ENCODE measurements at places on chromosomes 16 and 17.

- DNase-seq = no peak
Measured at GRCh38 chr16:21222495-21223337, 10.8 kb upstream of the ANKS4B start.

DNA sequence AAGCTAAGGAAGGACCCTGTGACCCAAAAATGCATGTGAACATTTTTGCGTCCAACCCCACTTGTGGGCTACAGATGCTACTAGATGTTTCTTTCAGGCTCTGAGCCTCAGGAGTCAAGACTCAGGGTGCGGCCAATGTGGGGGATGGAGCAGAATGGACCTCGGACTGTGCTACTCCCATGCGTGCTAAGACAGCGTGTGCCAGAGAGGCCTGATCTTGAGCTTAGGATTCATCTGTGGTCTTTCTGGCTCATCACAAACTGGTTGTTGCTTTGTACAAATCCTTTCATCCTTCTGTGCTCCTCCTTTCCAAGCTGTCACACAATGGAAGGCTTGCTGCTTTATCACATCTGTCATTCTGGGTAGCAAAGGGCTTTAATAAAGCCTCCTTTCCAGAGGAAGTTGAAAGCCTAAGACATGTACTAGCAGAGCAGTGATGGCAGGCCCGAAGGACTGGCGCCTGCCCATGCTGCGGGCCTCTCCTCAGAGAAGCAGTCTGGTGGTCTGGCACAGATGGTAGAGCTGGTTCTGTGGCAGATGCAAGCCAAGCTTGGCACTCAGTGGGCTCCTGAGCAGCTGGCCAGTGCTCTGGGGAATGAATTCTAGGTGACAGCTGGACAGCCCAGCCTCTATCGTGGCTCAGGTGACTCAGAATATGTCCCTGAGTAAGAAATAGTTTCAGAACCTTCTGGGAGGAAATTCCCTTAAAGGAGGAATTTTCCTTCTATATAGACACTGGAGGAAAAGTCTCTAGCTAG, 27.8 kb downstream of the COG4 start:
- DNase-seq = no peak

GRCh38 chr16:86118467-86119307, 219.7 kb downstream of the IRF8 start:
- DNase-seq = no peak

GRCh38 chr17:73342050-73342522, 30.3 kb upstream of the CDC42EP4 start:
- no peak for DNase-seq

Measured in GM12891 (cell line).